Activated T-cell treated with anti-CD3 and anti-CD28 coated beads for 1 hour (primary cell): ENCODE measurements at places on chromosomes 6 and 20.

- no peak for DNase-seq
Observed at GRCh38 chr6:8645212-8645611, 209.9 kb upstream of the SLC35B3 start.

- no peak for DNase-seq
Observed at GRCh38 chr20:50546729-50547314, 36.6 kb downstream of the PTPN1 start.

GRCh38 chr6:2765896-2766766 is 938 bp downstream of the WRNIP1 start:
- DNase-seq, result peak; percentile 25

GRCh38 chr6:87588756-87589407 is 905 bp downstream of the RARS2 start:
- no peak for DNase-seq

GRCh38 chr6:21469213-21469612 is 124.3 kb upstream of the SOX4 start:
- DNase-seq, result no peak

GRCh38 chr6:120894077-120894476 is 440.2 kb downstream of the TBC1D32 start:
- no peak for DNase-seq

DNA sequence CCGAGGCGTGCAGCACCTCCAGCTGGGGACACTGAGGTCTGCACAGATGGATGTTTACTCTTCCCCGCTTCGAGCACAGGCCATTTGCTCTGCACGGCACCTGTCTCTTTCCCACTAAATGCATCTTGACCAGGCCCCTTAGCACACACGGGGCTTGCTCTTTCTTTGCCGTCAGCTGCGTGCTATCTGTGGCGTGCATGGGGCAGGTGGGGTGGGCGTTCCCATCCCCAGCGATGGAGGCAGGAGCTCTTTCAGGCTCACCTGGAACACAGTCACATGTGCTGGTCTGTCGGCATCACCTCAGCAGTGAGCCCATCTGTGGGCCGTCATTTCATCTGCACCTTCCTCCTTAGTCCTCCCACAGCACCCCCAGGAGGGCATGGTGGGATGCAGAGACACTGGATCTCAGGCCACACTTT is 35.1 kb downstream of the RBM38 start:
- no peak for DNase-seq

DNA sequence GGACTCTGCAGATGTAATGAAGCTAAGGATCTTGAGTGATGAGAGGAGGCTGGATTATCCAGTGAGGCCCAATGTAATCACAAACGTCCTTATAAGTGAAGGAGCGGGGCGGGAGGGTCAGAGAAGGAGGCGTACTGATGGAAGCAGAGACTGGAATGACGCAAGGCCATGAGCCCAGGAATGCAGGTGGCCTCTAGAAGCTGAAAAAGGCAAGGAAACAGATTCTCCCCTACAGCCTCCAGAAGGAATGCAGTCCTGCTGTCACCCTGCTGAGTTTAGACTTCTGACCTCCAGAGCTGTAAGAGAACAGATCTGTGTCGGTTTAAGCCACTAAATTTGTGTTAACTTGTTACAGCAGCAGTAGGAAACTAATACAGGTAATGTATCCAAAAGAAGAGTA is 227.9 kb downstream of the PTPRT start:
- no peak for DNase-seq
